ENCODE measurements at places on chromosomes 2 and 18.

DNA sequence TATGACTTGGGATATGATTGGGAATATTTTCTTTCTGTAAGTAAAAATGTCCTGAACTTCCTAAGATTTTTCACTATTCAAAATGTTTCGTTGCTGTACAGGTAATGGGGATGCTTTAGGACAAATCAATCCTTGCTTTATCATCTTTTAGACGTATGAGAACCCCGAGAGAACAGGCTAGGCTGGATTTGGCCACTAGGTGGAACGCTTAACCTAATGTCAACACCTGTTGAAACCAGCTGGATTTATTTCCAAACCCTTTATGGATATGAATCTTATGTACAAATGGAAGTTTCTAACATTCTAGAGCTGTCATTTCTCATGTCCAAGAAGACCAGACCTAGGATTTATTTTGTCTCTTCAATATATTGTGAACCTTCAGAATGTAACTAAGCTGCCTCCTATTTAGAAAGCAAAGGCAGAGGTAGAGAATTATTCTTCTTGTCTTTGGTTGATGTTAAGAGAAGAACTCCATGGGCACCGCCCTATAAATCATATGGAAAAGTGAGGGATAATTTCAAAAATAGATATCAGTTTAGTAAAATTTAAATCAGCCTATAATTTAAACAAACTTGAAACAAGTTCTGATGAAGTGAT is 96.7 kb downstream of the PMAIP1 start:
- H3K36me3 ChIP-seq: no peaks in the 10 kb centered on the region
- no peak for DNase-seq
- H3K4me1 ChIP-seq: no peaks in the 10 kb centered on the region
- H3K27ac ChIP-seq: no peak overlapping the region
- H3K4me3 ChIP-seq: no peak overlapping the region

DNA sequence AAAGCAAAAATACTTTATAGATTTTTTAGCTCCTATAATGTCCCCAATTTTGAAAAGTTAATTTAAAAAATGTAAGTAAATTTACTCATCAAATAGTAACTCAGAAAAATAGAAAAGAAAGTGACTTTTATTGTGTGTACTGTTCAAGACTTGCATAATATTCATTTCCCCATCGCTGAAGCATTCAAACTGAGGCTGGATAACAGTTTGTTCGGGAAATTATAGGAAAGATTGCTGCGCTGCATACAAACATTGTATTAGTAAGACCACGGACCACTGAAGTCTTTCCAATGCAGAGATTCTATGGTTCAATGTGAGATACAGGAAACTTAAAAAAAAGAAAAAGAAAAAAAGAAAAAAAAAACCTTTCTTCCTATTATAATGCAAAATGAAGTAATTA is 10.4 kb downstream of the STK17B start:
- no peak overlapping the region for H3K27ac ChIP-seq
- no peak overlapping the region for H3K4me3 ChIP-seq
- DNase-seq: no peak
- no peaks in the 10 kb centered on the region for H3K4me1 ChIP-seq

DNA sequence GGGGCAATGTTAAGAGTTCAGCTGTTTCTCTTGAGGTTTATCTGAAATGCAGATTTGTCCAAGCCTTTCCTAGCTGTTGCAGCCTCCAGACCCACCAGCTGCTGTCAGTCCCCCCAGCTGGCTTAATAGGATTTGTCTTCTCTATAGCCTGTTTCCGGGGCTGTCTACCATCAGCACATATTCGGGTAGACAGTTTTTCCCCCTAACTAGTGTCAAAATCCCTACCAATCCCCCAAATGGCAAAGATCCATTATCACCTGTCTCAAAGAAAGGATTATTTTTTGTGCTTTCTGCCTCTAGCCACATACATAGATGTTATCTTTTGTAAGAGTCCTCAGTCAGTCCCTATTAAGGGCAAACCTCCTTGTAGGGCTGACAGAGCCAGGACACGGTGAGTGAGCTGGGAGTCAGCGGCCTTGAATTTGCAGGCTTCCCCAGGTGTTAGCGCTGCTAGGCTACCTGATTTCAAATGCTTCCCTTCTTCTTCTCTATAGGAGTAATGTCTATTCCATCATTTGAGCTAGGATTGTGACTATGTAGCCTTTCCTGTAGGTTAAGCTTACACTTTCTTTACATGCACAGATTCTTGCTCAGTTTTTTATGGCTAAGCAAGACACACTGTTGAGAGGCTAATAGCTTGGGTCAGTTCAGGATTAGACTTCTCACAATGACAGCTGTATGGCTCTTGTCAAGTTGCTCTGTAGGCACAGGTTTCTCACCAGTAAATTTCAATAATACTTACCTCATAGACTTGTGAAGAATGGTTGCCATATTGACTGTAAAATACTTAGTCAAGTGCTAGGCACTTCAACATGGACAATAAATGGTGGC is 171.1 kb upstream of the UNC80 start:
- H3K36me3 ChIP-seq: no peaks in the 10 kb centered on the region
- no peak for DNase-seq
- H3K27ac ChIP-seq: no peak overlapping the region
- no peak overlapping the region for H3K4me3 ChIP-seq
- no peaks in the 10 kb centered on the region for H3K27me3 ChIP-seq

- no peaks in the 10 kb centered on the region for H3K27me3 ChIP-seq
- H3K36me3 ChIP-seq: no peaks in the 10 kb centered on the region
- no peaks in the 10 kb centered on the region for H3K4me1 ChIP-seq
- no peak for DNase-seq
Measured at GRCh38 chr2:237995036-237995435, 28.2 kb downstream of the UBE2F start.

- no peaks in the 10 kb centered on the region for H3K27me3 ChIP-seq
- no peak overlapping the region for H3K4me3 ChIP-seq
- DNase-seq: no peak
- no peaks in the 10 kb centered on the region for H3K4me1 ChIP-seq
- H3K36me3 ChIP-seq: no peaks in the 10 kb centered on the region
Measured at GRCh38 chr2:45047301-45047700, 38.0 kb upstream of the SIX2 start.

All from breast epithelium (tissue), 4 donors.